ENCODE measurements at places on chromosomes 12 and 14.

- DNase-seq, result no peak
Observed at GRCh38 chr12:101764051-101764792, 25.0 kb upstream of the SYCP3 start.

DNA sequence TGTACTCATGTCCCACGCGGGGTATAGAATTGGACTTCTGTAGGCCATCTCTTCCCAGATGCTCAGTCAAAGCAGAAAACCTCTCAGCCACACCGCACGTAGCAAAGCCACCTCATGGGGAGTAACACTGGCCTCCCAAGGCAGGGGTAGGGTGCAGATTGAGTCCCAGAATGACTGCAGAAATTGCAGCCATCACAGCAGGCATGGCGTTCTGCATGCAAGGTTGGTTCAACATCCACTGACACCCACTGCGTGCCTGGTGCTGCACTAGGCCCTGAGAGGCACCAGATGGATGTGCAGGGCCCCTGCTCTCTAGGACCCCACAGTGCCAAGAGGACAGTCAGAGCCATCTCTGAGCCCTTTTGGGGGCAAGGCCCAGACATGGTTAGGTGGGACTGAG lies 39.9 kb downstream of the RAB35 start:
- no peak for DNase-seq

DNA sequence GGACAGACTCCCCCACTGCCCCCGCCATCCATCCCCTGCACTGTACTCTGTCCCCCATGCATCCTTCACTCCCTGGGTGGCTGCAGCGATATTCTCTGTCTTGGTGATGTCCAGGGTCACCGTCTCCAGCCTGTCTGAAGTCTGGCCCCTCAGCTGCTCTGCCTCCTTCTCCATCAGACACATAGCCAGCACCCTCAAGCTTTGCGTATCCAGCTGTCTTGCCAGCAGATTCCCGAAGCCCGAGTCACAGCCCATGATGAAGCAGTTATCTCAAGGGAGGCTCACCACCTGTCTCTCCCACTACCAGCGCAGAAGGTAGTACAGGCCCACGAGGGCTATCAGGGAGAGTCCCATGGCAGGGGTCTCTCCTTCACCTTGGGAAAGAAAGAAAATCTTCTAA lies 77.8 kb downstream of the HSD17B6 start:
- no peak for DNase-seq

DNA sequence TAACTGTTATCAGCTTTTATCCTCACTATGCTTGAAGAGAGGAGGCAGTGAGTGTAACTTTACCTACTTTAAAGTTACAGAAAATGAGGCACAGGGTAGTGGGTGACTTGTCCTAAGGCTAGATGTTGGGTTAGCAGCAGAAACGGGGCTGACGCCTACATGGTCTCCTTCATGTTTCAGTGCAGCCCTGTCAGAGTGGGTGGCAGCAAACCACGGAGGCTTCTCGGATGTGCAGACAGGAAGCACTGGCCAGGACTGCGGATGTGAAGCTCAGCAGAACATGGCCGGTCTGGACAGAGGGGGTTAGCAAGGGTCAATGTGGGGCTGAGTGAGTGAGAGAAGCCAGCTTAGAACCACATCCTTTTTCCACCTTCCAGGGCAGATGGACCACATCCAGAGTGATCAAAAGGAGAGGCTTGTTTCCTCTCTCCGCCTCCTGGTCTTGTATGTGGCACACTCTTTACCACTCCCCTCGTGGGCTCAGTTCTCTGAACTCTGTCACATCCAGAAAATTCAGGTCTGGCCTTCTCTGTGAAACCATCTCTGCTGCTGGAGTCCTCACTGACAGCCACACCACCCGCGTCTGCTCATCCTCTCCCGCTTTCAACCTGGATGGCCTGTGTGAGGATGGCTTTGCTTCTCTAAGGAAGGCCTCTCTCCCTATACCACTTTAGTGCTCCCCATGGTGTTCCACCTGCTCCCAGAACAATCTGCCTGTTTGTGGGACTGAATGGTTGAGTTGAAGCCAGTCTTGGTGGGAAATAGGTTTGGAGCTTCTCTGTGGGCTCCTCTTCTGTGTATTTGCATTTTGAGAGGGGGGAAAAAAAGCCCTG lies 14.1 kb downstream of the SUSD6 start:
- DNase-seq, result peak; percentile 88

- no peak for DNase-seq
Observed at GRCh38 chr12:96677363-96677762, 188.0 kb downstream of the CFAP54 start.

DNA sequence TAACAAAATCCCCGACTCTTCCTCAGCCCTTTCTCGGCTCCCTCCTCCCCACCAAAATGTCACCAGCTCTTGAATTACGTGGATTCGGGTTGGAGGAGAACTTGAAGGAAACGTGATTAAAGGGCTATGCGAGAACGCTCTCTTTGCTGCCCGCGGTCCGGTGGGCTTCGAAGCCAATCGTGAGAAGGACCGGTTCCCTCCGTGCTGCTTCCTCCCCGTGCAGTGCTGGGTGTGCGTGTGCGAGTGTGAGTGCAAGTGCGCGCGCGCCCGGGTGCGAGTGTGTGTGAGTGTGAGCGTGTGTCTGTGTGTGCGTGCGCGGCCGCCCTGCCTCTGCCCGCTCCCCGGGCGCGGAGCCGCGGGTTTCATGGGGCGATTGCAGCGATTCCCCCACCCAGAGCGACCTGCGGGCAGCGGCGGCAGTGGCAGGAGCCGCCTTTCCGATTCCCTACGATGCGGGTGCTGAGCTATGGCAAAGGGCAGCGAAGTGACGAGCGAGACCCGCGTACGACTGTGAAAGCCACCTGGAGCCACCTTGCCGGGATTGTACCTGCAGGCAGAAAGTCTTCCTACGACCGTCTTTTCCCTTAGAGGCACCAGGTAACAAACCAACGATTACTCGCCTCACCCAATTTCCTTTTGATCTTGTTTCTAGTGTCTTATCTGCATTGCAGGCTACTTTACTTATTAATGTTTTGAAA lies 1.4 kb downstream of the LRFN5 start:
- no peak for DNase-seq

All from cardiac septum (tissue), 1 donor.